Stimulated activated naive CD4-positive, alpha-beta T cell treated with Interleukin-2 at 50 U/mL for 16 hours (primary cell): ENCODE measurements at places on chromosomes 13 and 19.

- no peak for DNase-seq
Measured at GRCh38 chr13:49108196-49108595, 111.9 kb upstream of the MLNR start.

GRCh38 chr13:55887561-55887960, 1253.2 kb upstream of the PRR20A start:
- DNase-seq, result no peak

DNA sequence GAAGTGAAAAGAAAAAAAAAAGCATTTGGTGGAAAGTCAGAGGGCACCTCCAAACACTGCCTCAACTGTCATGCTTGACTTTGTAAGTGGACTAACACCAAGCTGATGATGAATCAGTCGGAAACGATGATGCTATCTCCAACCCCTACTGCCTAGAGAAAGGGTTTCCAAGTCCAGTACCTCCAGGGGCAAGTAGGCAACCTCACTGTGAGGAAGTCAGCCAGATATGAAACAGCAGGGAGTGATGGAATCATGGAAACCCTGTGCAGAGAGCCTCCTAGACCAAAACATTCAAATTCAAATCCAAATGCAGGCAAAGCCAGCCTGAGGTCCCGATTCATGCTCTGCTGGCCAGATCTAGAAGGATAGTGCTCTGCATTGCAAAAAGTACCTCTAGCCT, 100.9 kb upstream of the SERP2 start:
- DNase-seq, result no peak

- DNase-seq, result peak; percentile 19
Measured at GRCh38 chr13:31424130-31424729, 224.5 kb downstream of the B3GLCT start.

- no peak for DNase-seq
Measured at GRCh38 chr13:61383111-61383510, 32.5 kb downstream of the PCDH20 start.

GRCh38 chr13:111904701-111905608, 162.0 kb upstream of the SOX1 start:
- no peak for DNase-seq

GRCh38 chr19:741506-742131, 9.3 kb upstream of the MISP start:
- DNase-seq, result no peak

- DNase-seq, result no peak
Measured at GRCh38 chr13:44537248-44537647, 38.9 kb downstream of the TSC22D1 start.

DNA sequence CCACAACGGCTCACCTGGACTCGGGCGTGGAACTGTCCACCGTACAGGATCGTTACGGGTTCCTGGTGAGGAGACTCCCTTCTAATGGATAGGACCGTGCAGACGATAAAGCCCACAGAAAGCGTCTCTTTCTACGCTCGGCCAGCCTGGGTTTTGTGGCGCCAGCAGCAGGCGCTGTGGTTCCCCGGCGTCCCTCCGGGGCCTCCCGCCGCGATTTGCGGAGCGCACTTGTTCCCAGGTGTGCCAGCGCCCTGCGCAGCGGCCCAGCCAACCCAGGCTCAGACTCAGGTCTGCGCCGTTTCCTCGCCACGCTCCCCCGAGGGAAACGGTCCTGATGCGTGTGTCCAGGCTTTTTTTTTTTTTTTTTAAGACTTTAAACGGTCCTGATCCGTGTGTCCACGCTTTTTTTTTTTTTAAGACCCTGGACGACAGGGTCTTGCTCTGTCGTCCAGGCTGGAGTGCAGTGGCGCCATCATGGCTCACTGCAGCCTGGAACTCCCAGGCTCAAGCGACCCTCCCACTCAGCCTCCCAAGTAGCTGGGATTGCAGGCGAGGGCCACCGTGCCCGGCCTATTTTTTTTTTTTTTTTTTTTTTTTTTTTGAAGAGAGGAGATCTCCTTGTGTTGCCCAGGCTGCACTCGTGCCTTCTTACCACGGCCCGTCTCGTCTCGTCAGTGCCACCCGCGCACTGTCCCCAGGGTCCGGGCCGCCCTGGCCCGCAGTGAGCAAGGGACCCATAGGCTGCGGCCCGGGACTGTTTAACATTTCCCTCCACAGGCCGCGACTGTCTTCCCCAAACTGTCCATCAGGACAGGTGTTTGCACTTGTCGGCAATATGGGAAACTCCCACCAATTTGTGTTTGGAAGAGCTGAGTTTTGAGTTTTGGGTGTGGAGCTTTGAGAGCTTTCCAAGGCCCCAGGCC, 23.8 kb downstream of the GJA3 start:
- peak; percentile 11 for DNase-seq

- no peak for DNase-seq
Measured at GRCh38 chr13:69970520-69970919, 137.1 kb upstream of the ATXN8OS start.

GRCh38 chr13:112818698-112819045, 128.8 kb downstream of the ATP11A start:
- DNase-seq, result no peak

DNA sequence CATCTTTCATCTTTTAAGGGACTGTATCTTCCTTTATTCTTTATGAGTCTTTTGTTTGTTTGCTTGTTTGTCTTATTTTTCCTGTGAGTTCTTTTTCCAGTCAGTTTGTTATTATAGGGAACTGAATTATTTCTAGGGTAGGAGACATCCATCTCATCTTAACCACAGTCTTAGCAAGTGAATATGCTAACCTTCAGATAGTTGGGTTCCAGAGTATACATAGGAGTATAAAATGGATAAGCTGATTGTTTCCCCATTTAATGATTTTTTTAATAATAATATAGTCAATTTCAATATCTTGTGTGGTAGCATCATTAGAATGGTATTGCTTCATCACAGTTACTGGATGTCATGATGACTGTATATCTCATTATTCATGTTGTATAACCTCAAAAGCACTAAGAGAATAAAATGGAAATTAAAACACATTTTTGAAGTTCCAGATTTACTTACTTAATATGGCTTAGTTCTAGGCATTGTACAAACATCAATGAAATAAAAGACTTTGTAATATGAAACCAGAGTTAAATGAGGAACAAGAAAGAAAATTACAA, 33.0 kb downstream of the GPC6 start:
- DNase-seq, result no peak

- no peak for DNase-seq
Measured at GRCh38 chr13:27168086-27168485, 3.5 kb downstream of the USP12 start.

GRCh38 chr19:34282611-34283519, 28.5 kb downstream of the GARRE1 start:
- no peak for DNase-seq

DNA sequence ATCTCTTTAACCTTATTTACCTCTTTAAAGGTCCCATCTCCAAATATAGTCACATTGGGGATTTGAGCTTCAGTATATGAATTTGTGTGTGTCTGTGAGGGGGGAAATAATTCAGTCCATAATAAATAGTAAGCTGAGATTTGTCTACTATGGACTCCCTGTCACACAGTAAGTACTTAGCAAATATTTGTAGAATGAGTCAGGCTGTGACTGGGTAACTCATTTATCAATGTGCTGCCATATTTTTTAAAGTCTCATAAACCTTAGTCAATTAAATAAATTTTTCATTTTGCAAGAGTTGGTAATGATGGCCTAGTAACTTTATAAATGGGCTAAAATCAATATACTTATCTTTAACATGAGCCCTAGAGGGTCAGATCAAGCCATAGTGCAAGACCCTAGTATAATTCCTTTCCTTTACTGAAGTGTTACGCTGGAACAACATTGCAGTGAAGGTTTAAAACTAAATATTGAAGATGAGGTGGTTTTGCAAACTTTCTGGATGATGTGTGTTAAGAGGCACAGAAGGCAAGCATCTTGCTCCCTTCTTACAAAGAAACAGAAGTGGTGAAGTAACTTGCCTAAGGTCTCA, 305.1 kb downstream of the KCNRG start:
- no peak for DNase-seq

DNA sequence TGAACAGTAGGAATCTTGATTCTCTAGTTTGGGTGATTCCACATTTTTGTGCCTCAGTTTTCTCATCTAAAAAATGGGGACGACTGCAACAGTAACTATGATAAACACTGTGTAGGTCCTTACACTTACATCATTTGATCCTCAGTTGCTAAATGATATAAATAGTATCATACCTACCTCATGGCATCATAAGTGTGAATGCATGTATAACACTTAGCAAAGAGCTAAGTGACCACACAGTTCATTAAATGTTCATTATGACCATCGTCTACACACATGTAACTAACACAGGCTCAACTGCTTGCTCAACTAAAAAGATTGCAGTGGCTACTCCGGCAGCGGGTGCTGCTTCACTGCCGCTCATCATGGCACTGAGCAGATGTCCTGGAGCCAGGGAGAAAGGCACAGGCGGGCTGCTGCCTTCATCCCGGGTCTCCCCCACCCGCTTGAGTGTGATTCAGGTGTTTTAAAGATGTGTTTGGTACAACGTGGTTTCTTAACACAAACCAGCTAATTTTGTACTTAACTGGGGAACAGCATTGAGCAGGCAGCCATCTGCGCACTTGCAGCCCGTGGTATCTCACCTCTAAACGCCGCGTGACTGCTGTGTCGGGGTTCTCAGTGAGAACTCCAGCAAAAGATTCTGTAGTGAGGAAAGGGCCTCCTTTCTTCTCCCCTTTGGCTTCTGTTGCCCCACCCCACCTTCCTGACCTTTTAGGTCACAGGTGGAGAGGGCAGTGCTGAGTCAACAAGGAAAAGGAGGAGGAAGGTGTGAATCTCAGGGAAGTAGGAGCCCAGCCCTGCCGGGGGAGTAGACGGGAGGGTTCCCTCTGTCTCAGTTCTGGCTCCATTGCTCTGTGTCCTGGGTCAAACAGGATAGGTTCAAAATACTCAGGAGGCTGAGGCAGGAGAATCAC, 11.7 kb upstream of the ACTN4 start:
- no peak for DNase-seq

DNA sequence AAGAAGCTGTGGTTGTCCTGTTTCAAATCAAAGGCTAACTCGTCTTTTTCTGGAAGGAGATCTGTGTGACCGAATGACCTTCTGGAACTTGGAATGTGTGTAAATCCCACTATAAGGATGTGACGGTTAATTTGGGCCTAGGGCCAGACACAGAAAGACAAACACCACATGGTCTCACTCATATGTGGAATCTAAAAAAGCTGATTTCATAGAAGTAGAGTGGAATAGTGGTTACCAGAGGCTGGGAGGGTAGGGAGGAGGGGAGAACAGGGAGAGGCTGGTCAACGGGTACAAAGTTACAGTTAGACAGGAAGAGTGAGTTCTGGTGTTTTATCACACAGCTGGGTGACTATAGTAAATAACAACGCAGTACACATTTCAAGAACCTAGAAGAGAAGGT, 39.3 kb upstream of the RGCC start:
- DNase-seq, result no peak

DNA sequence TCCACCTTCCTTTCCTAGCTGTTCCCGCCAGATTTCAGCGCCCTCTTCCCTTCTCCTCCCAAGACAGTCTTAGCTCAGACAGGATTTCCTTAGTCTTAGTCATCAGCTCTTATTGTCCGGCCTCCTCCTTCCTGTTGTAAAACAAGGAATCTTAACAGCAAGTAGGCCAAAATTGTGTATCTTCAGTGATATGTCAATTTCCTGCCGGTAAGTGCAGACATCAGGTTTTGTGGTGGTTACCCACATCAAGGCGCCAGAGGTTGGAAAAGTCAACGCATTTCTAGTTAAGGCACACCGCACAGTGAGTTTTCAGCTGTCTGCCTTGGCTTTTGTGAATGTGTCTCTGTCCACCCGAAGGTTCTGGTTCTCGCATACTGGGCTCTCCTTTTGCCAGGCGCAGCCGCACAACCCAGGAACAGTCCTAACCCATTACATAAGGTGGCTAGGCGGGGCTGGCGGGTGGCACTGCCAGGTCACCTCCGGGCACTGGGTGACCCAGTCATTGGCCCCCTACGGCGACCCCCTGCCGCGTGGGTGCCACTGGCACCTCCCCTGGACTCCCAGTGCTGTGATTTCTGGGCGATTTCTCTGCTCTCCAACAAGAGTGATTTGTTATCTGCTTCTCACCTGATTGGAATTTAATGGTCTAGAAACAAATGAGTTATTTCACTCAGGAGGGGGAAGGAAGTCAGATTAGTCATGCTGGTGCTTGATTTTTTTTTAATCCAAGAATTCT, 12.9 kb downstream of the COL4A2 start:
- no peak for DNase-seq

GRCh38 chr13:37488726-37489125, 109.8 kb downstream of the POSTN start:
- no peak for DNase-seq

DNA sequence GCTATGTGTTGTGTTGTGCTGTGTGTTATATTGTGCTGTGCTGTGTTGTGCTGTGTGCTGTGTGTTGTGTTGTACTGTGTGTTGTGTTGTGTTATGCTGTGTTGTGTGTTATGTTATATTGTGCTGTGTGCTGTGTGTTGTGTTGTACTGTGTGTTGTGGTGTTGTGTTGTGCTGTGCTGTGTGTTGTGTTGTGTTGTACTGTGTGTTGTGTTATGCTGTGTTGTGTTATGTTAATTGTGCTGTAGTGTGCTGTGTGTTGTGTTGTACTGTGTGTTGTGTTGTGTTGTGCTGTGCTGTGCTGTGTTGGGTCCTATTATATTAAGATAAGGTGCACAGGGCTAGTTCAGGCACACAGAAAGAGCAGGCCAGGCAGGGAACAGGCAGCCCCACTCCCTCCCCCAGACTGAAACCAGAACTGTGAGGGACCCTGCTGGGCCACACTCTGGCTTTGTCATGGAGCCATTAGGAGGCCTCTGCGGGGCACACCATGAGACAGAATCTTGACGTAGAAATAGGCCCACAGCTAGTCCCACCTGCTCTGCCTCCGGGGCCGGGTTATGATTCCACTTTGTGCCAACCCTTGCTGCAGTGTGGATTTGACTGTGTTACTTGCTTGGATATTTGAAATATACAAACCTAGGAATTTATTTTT, 12.1 kb downstream of the SOX1 start:
- no peak for DNase-seq

DNA sequence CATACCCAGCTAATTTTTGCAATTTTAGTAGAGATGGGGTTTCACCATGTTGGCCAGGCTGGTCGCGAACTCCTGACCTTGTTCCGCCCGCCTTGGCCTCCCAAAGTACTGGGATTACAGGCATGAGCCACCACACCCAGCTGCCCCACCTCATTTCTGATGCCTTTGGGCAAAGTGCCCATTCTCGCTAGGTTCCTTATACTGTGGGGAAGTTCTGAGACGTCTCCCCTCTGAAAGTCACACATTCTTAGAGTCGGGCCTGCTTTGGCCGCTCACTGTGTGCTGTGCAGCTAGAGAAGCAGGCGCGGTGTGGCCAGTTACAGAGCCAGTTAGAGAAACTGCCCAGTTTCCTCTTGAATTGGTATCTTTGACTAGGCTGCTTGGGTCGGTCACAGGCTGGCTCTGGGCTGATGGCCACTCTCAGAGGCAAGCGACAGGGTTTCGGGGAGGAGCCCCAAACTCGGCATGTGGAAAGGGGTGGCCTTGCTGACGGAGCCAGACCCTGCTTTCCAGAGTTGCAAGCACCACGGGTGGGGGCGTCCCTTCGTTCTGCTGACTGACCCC, 18.0 kb downstream of the PRAM1 start:
- no peak for DNase-seq
